ENCODE measurements at places on chromosomes 7 and 10. TPM values are rescaled to one million over a fixed set of nuclear protein-coding genes. Genes with fewer than 3 reads are reported as not detected.
A peak's percentile ranks its signal among the peaks of the same experiment; 100 is the strongest.

Gene NUTM2A
- 0.64 TPM for total RNA-seq

DNA sequence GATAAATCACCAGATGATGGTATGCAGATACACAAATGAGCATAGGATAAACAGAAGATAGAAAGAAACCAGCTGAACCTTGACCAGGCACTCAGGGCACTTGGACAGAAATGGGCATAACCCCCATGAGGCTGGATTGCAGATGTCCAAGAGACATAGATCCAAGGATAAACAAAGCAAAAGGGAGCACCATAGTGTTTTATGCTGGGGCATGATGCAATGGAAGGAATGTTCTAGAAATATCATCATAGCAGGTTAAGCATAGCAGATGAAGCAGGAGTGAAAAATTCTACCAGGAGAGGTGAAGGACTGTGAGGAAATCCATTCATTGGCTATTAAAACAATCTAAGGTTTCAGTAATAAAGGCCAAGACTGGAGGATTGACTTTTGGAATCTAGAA, 70.5 kb upstream of the TES start:
- no peak overlapping the region for H3K27ac ChIP-seq
- peaks cover 9% of the 10 kb centered on the region for H3K4me1 ChIP-seq
- no peak overlapping the region for H3K4me3 ChIP-seq
- no peaks in the 10 kb centered on the region for H3K36me3 ChIP-seq
- no peak for DNase-seq

- peaks cover 34% of the 10 kb centered on the region for H3K27me3 ChIP-seq
- H3K36me3 ChIP-seq, result no peaks in the 10 kb centered on the region
Observed at GRCh38 chr10:110174816-110175215, 32.6 kb upstream of the MXI1 start.

Gene ITGB8
- 0.07 TPM for total RNA-seq

- DNase-seq, result peak; percentile 35
- peaks cover 60% of the 10 kb centered on the region for H3K4me1 ChIP-seq
- peak overlapping the region; percentile 69 for H3K4me3 ChIP-seq
- H3K27ac ChIP-seq, result peak overlapping the region; percentile 96
- H3K36me3 ChIP-seq, result peaks cover 9% of the 10 kb centered on the region
Observed at GRCh38 chr10:74189999-74190421, 39.0 kb downstream of the ADK start.

DNA sequence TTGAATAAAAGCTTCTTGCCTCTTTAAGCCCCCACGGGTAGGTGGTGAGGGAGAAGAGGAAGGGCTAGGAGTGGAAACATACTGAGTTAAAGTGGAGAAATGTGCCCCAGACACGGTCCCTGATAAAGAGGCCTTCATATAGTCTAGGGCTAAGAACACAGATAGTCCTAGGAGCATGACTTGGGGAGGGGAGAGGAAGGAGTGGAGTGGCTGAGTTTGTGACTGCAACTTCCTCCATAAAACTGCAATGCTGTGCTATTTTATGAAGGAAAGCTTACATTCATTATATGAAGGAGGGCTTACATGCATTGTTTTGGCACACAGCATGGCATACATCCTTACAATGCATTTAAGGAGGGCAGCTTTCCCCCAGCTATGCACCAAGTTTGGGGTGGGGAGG, 1129.4 kb upstream of the LRRTM3 start:
- no peak overlapping the region for H3K27ac ChIP-seq
- no peak for DNase-seq
- no peaks in the 10 kb centered on the region for H3K27me3 ChIP-seq
- no peaks in the 10 kb centered on the region for H3K4me1 ChIP-seq
- H3K4me3 ChIP-seq, result no peak overlapping the region

- H3K4me1 ChIP-seq, result peaks cover 24% of the 10 kb centered on the region
- peak overlapping the region; percentile 36 for H3K4me3 ChIP-seq
- H3K27ac ChIP-seq, result peak overlapping the region; percentile 75
Observed at GRCh38 chr10:35208536-35208935, 81.9 kb downstream of the CREM start.

DNA sequence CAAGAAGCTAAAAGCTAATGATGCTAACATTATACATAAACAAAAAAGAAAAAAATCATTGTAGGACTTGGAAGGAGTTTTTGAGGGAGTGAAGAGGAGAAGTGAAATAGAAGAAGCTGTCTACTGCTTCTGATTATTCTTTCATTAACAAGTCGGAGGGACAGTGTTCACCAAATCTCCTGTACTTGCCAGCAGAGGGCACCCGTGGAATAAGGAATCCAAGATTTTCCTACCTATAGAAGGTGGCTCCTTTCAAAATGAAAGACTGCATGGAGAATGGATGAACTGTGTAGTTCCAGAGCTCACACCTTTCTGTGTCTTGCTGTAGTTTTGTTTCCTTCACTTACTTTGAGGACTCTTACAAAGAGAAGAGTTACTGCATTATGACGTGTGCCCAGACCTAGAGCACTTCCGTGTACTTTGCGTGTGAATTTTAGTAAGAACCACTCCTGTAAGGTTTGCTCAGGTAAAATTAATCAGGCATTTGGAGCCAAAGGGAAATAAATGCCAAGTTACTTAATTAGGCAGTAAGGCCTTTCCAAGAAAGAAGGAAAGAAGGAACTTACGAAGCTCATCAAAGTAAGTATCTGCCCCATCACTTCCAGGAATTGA, 145.1 kb downstream of the SEMA3D start:
- no peak overlapping the region for H3K27ac ChIP-seq
- no peaks in the 10 kb centered on the region for H3K4me1 ChIP-seq
- no peak overlapping the region for H3K4me3 ChIP-seq
- H3K36me3 ChIP-seq, result no peaks in the 10 kb centered on the region

Gene DDC
- 0.28 TPM for total RNA-seq

GRCh38 chr10:49119746-49120145, 4.4 kb upstream of the VSTM4 start:
- H3K4me1 ChIP-seq, result peaks cover 1% of the 10 kb centered on the region
- no peak overlapping the region for H3K4me3 ChIP-seq
- DNase-seq, result no peak
- H3K27ac ChIP-seq, result no peak overlapping the region

- peak overlapping the region; percentile 16 for H3K27ac ChIP-seq
- peaks cover 6% of the 10 kb centered on the region for H3K36me3 ChIP-seq
- peak overlapping the region; percentile 49 for H3K4me3 ChIP-seq
- H3K27me3 ChIP-seq, result no peaks in the 10 kb centered on the region
Observed at GRCh38 chr10:50396491-50397311, 145.4 kb upstream of the ASAH2 start.

DNA sequence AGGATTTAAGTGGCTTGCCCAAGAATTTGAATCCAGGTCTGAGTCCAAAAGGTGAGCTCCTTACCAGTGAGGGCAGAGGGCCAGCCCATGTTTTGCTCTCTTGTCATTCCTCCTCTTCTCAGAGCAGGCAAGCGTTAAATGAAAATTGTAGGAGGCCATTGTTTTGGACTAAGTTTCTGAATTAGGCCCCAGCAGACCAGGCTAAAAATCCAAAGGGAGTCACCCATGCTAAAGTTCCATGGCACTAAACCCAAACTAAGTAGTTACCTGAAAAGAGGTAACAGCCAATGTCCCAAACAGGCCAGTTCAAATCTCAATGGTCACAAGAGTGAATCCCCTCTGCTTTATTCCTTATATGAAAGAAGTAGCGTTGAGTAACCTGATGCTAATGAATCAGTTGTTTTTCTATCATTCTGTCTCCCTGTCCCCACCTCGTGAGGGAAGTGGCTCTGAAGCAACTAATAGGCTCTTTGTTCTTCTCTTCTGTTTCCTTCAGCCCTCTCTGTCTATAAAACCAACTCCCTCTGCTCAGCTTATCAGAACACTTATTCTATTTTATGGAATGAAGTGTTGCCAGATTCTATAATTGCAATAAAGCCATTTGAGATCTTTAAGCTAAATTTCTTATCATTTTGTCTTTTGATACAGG, 17.5 kb upstream of the CDH23 start:
- no peaks in the 10 kb centered on the region for H3K36me3 ChIP-seq
- H3K27ac ChIP-seq, result no peak overlapping the region
- peaks cover 4% of the 10 kb centered on the region for H3K4me1 ChIP-seq
- H3K4me3 ChIP-seq, result no peak overlapping the region
- no peaks in the 10 kb centered on the region for H3K27me3 ChIP-seq

DNA sequence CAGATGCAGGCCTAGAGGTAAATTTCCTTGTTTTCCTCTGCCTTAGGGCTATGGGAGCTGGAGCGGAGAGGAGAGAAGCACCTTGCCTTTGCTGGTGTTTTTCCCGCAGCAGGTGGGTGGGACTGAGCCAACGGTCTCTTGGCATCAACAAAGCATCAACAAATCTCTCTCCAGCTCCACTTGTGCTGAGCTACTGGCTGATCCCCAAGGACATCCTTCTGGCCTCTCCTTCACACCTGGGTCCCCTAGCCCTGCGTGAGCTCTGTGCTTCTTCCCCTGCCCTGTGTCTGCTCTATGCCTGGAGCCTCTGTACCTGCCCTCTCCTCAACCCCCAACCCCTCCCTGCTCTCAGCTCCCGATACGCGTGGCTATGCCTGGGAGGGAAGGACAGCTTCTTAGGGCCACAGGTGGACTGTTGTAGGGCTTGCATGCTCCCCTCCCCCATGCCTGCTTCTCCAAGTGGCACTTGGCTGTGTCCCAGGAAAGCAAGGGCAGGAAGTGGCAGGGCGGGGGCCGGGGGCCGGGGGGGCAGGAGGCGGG, 3.2 kb upstream of the CLDN4 start:
- H3K27me3 ChIP-seq, result peaks cover 5% of the 10 kb centered on the region
- no peaks in the 10 kb centered on the region for H3K36me3 ChIP-seq
- H3K4me1 ChIP-seq, result peaks cover 26% of the 10 kb centered on the region
- H3K27ac ChIP-seq, result no peak overlapping the region
- H3K4me3 ChIP-seq, result no peak overlapping the region
